Karpas-422 (cell line): ENCODE measurements at places on chromosomes 6 and 20. TPM values are rescaled to one million over a fixed set of nuclear protein-coding genes. Genes with fewer than 3 reads are reported as not detected.

Gene PKHD1
- 0.07 and 0.11 TPM in 2 replicates for total RNA-seq

Gene RXRB
- 26.2 and 31.1 TPM in 2 replicates for total RNA-seq

Gene PERP
- total RNA-seq = not detected in 2 replicates

Gene GABRR1
- total RNA-seq = not detected in 2 replicates

Gene SYCP2
- 1.1 and 6.6 TPM in 2 replicates for total RNA-seq

Gene APOBEC2
- total RNA-seq = not detected in 2 replicates

Gene SMLR1
- total RNA-seq = not detected in 2 replicates

DNA sequence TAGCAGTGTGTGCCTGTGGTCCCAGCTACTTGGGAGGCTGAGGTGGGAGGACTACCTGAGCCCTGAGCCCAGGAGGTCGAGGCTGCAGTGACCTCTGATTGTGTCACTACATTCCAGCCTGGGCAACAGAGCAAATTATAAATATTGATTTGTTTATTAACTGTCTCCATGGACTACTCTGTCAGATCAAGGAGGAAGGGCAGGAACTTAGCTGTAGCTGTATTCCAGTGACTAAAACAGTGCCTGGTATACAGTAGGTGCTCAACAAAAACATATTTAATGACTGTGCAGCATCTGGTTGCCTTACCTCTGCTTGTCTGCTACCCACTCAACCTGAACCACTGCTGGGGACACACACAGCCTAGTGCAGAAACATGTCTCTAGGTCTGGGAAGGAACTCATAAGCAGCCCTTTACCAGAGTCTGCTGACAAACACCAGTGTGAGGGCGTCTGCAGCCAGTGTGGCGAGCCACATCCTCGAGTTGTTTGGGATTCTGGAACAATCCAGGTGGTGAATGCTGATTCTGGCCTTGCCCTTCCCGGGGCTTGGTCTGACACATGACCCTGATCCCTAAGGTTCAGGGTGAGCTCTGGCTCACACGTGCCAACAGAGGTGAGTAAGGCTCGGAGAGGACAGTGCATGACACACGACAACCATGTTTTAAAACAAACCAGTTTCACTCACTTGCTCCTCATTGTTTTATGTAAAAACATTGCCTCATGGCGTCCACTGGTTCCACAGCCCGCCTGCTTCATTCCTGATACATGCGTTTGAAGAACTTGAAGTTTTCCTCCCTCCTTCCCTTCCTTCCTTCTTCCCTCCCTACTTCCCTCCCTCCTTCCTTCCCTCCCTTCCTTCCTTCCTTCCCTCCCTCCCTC, 117.9 kb upstream of the ZNF217 start:
- no peaks in the 10 kb centered on the region for H3K36me3 ChIP-seq
- no peak overlapping the region for H3K4me3 ChIP-seq
- H3K4me1 ChIP-seq = no peaks in the 10 kb centered on the region
- H3K27me3 ChIP-seq = no peaks in the 10 kb centered on the region

- no peak overlapping the region for H3K4me3 ChIP-seq
- no peak overlapping the region for H3K27ac ChIP-seq
- H3K27me3 ChIP-seq = no peaks in the 10 kb centered on the region
- H3K36me3 ChIP-seq = no peaks in the 10 kb centered on the region
- H3K4me1 ChIP-seq = no peaks in the 10 kb centered on the region
These were observed 64.4 kb upstream of the NHSL1 start for GRCh38 chr6:138563650-138564049.

DNA sequence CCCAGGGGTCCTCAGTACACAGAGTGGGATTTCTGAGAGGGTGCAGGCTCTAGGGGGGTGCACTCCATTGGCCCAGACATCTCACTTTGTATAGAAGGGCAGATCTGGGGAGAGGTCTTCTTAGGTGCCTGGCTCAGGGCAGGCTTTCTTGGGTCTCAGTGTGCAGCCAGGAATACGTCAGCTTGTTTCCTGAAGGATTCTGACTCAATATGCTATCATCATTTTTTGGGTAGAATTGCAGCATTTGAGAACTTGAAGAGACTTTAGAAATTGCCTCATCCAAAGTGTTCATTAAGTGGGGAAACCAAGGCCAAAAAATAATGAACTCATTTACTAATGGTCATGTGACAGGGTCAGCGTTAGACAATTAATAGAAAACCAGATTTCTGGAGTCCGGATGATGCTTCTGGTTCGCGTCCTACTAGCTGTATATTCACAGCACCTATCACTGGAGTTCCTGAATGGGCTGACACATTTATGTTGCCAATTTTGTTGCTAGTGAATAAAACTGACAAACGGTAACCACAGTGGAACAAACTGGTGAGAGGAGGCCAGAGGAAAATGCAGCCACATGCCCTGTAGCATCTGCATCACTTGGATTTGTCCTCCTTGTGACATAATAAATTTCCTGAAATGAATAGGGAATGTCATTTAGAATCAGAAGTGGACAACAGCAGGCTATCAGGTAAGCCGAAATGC, 238.9 kb downstream of the TBC1D7 start:
- no peaks in the 10 kb centered on the region for H3K36me3 ChIP-seq
- no peaks in the 10 kb centered on the region for H3K27me3 ChIP-seq
- no peak overlapping the region for H3K4me3 ChIP-seq
- no peak overlapping the region for H3K27ac ChIP-seq

DNA sequence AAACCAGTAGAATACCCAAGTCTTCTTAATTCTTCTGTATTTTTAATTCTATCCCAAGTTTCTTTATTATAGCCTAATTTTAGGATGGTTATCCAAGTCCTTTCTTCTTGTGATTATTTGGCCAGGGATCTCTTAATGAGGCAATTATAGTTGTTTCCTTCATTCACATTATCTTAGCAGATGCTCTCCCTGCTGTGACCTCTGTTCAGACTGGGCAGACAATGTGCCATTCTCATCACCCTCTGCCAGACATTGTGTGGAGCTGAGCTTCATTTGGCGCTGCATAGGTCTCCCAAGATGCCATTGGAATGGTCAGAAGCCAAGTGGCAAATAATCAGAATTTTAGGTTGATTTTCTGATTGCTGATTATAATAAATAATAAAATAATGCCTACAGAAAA, 79.4 kb downstream of the LIN28B start:
- no peaks in the 10 kb centered on the region for H3K36me3 ChIP-seq
- H3K27ac ChIP-seq = peak overlapping the region; percentile 36
- no peak for DNase-seq

- H3K4me1 ChIP-seq = peaks cover 100% of the 10 kb centered on the region
- peak overlapping the region; percentile 79 for H3K4me3 ChIP-seq
- H3K27ac ChIP-seq = peak overlapping the region; percentile 99
- peaks cover 2% of the 10 kb centered on the region for H3K36me3 ChIP-seq
- DNase-seq = peak; percentile 89
These were observed 30.9 kb downstream of the TOX2 start for GRCh38 chr20:43945391-43946205.

- no peak overlapping the region for H3K4me3 ChIP-seq
- no peaks in the 10 kb centered on the region for H3K27me3 ChIP-seq
These were observed 188.2 kb upstream of the PREP start for GRCh38 chr6:105591053-105591452.

GRCh38 chr6:30750379-30750668, 6.0 kb upstream of the IER3 start:
- H3K36me3 ChIP-seq = no peaks in the 10 kb centered on the region
- H3K27ac ChIP-seq = no peak overlapping the region
- no peak overlapping the region for H3K4me3 ChIP-seq
- DNase-seq = no peak

GRCh38 chr6:161085246-161085645, 93.7 kb downstream of the MAP3K4 start:
- peaks cover 7% of the 10 kb centered on the region for H3K4me1 ChIP-seq
- H3K27ac ChIP-seq = no peak overlapping the region
- H3K4me3 ChIP-seq = no peak overlapping the region
- no peaks in the 10 kb centered on the region for H3K36me3 ChIP-seq
- no peak for DNase-seq

- H3K36me3 ChIP-seq = no peaks in the 10 kb centered on the region
- no peaks in the 10 kb centered on the region for H3K27me3 ChIP-seq
- peaks cover 9% of the 10 kb centered on the region for H3K4me1 ChIP-seq
- H3K4me3 ChIP-seq = no peak overlapping the region
- H3K27ac ChIP-seq = no peak overlapping the region
These were observed 6.6 kb downstream of the SLC2A4RG start for GRCh38 chr20:63745961-63746731.

DNA sequence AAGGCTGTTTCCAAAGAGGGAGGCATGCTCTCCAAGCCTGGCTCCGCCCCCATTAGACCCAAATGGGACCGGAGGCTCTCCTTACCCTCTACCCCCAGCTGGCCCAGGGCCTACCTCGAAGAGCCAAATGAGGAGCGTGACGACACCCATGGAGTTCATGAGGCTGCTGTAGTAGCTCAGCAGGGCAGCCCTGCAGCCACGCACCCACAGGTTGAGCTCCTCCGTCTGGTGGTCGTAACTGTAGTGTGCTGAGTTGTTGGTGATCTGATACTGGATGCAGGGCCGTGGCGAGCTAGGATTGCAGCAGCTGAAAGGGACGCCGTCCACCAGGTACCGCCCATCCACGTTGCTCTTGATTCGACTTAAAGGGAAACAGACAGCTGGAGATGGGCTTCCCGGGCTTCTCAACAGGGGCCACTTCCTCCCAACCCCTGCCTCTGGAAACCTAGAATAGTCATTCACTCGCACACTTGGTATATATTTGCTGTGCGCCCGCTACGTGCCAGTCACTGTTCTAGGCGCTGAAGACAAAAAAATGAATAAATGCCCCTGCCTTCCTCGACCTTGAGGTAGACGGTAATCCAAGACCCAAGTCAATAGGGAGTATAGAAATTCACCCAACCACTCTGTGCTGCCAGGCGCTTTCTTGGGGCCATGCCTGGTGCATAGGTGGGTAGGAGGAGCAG, 18.0 kb downstream of the PRPH2 start:
- no peaks in the 10 kb centered on the region for H3K27me3 ChIP-seq
- no peak overlapping the region for H3K27ac ChIP-seq
- no peaks in the 10 kb centered on the region; the same call in 1 of the 2 replicates for H3K36me3 ChIP-seq
- no peaks in the 10 kb centered on the region for H3K4me1 ChIP-seq

DNA sequence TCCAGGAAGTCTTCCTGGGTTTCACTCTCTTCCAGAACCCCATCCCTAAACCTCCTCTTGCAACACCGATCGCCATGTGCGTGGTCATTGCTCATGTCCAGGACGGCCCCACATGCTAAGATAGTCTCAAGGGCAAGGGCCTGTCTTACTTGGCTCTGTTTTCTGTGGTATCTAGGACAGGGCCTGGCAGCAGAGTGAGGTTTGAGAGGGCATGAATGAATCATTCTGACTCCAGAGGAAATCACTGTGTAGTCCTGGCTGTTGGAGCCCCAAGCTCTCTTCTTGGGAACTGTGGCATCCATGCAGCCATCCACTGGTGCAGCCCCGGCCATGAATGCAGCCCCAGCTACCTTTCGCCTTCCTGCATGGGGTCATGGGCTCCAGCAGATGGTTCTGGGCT, 12.4 kb downstream of the SIRPA start:
- no peaks in the 10 kb centered on the region for H3K4me1 ChIP-seq
- no peaks in the 10 kb centered on the region for H3K27me3 ChIP-seq
- no peak for DNase-seq
- H3K36me3 ChIP-seq = no peaks in the 10 kb centered on the region
- no peak overlapping the region for H3K4me3 ChIP-seq

- H3K4me1 ChIP-seq = no peaks in the 10 kb centered on the region
- DNase-seq = no peak
- no peak overlapping the region for H3K4me3 ChIP-seq
- H3K27ac ChIP-seq = no peak overlapping the region
- H3K27me3 ChIP-seq = no peaks in the 10 kb centered on the region
- no peaks in the 10 kb centered on the region for H3K36me3 ChIP-seq
These were observed 88.6 kb upstream of the SLC35F1 start for GRCh38 chr6:117818449-117818848.

DNA sequence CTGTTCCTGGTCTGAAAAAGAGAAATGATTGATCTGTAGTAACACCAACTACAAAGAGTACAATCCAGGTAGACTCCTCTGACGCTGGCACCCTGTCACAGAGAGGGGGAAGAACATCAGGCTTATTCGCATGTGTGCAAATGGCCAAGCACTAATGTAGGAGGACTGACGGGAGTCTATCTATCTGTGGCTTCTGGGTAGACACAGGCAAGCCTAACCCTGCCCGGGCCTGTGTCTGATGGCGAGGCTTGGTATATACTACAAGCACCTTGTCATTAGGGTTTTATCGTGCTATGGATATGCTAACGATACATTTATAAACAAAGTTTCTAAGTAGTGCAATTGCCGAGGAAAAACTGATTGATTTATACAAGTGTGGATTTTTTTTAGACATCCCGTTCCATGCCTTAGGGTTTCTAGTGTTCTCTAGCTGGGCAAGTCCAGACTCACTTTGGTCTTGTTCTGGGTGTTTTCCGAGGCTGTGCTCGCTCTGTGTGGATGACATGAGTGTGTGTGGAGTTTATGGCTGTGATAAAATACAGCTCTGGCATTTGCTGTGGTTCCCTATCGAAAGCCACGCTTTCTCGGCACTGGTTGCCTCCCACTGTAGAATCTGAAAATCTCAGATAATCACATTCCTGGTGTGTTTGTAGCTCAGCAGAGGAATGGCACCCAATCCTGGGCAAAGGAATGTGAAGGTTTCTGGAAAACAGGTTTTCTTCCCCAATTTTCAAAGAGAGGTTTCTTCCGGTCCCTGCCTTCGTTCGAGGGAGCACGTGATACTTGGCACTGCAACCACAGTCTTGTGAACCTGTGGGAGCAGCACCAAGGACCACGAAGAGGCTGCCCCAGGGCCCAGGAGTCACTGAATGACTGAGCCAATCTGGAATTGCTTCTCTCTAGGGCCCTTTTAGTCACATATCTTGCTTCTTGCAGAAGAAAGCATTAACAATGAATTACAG, 67.5 kb upstream of the EDN1 start:
- H3K36me3 ChIP-seq = no peaks in the 10 kb centered on the region
- no peak for DNase-seq
- H3K27ac ChIP-seq = no peak overlapping the region
- no peaks in the 10 kb centered on the region for H3K4me1 ChIP-seq
- no peaks in the 10 kb centered on the region for H3K27me3 ChIP-seq
- no peak overlapping the region for H3K4me3 ChIP-seq

GRCh38 chr6:39104528-39104927, 10.5 kb downstream of the SAYSD1 start:
- H3K27me3 ChIP-seq = no peaks in the 10 kb centered on the region
- H3K4me3 ChIP-seq = no peak overlapping the region
- H3K27ac ChIP-seq = no peak overlapping the region
- no peaks in the 10 kb centered on the region for H3K4me1 ChIP-seq

- H3K4me1 ChIP-seq = no peaks in the 10 kb centered on the region
- DNase-seq = no peak
- no peaks in the 10 kb centered on the region for H3K36me3 ChIP-seq
- no peak overlapping the region for H3K4me3 ChIP-seq
These were observed 880 bp upstream of the CPXM1 start for GRCh38 chr20:2801286-2801728.

DNA sequence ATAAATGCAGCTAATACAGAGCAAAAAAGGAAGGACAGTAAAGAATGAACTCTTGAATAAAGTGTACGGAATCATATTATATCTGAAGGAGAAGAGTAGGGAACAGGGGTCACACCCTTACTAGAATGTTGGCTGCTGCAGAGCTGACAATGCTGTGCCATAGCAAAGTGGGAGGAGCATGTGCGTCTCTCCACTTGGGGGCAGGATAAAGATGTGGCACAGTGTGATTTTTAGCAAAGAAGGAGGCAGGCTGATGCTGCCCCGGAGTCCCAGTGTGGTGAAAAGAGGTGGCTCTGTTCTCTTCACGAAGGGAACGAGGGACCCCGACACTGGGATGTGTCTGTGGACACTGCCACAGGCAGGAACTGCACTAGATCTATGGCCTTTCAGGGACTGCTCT, 67.5 kb downstream of the INSM1 start:
- no peaks in the 10 kb centered on the region for H3K36me3 ChIP-seq
- H3K27ac ChIP-seq = no peak overlapping the region
- DNase-seq = peak; percentile 43
- no peaks in the 10 kb centered on the region for H3K4me1 ChIP-seq

GRCh38 chr20:25376886-25377285, 13.7 kb downstream of the ABHD12 start:
- H3K4me3 ChIP-seq = no peak overlapping the region
- DNase-seq = no peak
- H3K36me3 ChIP-seq = no peaks in the 10 kb centered on the region; the same call in 1 of the 2 replicates
